ENCODE measurements at places on chromosomes 2 and 18.
A peak's percentile ranks its signal among the peaks of the same experiment; 100 is the strongest.

GRCh38 chr2:206289391-206289790 lies 14.9 kb downstream of the ZDBF2 start:
- no peak for DNase-seq

DNA sequence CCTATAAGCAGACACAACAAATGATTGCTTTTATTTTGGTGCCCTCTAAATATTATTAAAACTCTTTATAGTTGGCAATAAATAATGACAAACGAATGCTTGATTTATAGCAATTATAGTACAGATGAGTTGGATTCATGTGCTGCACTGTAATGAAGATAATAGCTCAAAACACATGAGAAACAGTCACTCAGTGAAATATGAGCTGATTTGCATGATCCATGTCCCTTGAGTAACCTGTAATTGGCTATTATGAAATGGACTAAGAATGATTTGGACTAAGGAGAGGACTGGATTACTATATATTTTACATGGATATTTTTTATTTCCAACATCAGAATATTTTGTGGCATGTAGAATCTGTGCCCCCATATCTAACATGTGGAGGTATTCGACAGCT lies 365.6 kb upstream of the UBE2E3 start:
- no peak for DNase-seq

- no peak for DNase-seq
These were observed 152.7 kb upstream of the ALPP start for GRCh38 chr2:232225895-232226294.

DNA sequence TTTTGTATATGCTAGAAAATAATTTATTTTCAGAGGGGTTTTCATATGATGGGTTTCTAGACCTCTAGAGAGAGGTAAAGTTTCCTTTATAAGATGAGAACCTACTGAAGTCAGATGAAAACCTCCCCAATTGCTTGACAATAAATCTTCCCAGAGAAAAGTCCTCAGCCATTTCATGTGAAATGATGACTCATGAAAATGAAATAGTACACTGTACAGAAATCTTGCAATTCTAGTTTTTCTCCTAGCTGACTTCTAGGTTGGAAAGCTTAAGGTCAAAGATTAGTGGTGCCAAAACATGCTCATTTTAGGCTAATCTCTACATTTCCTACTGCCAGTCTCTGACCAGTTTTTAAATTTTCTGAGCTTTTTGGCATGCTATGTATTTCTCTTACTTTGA lies 826.5 kb upstream of the FSHR start:
- DNase-seq: no peak

- no peak for DNase-seq
These were observed 206.5 kb downstream of the PDE1A start for GRCh38 chr2:182220335-182220734.

DNA sequence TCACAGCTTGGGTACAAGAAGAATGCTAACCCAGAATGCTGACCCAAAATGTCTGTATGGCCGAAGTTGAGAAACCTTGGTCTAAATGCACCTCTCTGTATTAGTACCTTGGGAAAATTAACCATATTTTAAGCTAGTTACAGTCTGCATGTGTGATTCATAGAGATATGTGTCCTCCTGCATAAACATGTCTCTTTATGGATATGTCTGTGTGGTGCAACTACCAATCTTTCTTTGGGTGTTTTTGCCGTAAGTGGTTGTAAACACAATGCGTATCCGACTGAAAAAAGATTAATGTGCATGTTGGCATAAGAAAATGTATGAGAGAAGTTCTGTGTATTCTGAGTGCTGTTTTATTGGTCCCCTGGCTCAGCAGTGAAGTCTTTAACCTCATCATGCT lies 54.2 kb upstream of the GAREM2 start:
- no peak for DNase-seq

DNA sequence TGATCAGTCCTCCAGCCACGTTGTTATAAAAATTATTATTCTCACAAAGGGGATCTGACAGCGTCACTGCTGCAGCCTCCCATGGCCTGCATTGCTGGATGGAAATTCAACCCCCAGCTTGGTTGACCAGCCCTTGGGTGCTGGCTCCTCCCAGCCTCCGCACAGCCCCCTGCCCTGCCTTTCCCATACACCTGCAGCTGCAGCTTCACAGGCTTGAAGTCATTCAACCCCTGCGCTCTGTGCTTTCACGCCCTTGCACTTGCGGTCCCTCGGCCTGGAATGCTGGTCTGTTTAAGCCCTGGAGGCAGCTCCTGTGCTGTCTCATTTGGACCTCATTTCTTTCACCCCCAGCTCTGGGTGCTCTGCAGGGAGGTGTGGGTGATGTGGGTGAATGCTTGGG lies 860 bp upstream of the CD8A start:
- no peak for DNase-seq

- peak; percentile 31 for DNase-seq
These were observed 459.5 kb downstream of the DLGAP1 start for GRCh38 chr18:3995476-3996102.

DNA sequence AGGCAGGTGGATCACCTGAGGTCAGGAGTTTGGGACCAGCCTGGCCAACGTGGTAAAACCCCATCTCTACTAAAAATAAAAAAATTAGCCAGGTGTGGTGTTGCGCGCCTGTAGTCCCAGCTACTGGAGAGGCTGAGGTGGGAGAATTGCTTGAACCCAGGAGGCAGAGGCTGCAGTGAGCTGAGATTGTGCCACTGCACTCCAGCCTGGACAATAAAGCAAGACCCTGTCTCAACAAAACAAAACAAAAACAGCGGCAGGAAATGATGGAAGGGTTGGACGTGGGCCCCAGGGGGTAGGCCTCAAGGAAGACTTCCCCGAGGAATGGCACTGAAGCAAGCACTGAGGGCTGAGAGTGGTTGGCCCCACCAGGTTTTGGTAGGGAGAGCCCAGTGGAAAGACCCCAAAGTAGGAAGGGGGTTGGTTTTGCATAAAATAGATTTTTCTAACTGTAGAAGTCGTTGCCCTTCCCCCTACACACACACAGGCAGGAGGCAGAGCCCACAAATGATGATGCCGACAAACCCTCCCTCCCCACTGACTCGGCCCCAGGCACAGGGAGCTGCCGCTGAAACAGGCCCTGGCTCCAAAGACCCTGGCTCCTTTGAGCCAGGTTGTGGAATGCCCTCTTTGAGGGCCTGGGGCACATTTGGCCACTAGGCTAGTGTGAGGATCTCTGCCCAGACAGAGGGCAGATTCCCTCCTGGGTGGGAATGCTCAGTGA lies 104.8 kb downstream of the CABLES1 start:
- DNase-seq: no peak

- DNase-seq: no peak
These were observed 17.0 kb downstream of the RRM2 start for GRCh38 chr2:10139536-10139935.
